Heart left ventricle (tissue), 16 donors: ENCODE measurements at places on chromosomes 7 and 10.

DNA sequence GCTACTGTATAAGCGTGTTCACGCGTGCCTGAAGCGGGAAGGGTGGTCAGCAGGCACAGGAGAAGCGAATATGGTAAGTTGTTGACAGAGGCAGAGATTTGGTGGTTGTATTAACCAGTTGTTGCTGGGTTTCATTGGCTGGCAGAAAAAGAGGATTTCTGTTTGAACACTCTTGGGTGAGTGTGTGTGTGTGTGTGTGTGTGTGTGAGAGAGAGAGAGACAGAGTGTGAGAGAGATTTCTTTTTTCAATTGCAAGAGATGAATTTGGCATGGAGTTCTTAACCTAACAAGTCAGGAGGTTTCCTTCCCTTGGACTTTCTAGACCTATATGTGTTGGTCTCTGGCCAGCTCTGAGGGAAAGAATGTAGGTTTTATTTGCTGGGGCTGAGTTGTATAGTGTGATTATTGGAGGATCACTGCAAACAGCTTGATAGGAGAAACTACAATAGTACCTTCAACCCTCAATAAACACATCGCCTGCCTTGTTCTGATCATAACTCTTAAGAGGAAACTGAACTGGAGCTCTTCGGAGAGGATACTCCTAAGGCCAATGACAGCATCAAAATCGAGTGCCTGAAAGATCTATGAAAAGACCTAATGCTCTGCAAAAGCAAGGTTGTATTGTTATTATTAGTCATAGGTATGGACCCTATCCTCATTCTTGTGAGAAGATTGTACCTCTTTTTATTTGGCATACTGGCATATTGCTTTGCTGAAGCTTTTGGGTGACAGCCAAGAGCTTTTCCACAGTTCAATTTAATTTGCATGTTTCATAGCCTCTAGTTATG is 1.2 kb downstream of the MCU start:
- DNase-seq, result no peak

GRCh38 chr7:111438369-111439289 is 123.7 kb downstream of the IMMP2L start:
- DNase-seq, result no peak

- DNase-seq, result no peak
These were observed 5.5 kb downstream of the PRKAR2B start for GRCh38 chr7:107049971-107050532.

DNA sequence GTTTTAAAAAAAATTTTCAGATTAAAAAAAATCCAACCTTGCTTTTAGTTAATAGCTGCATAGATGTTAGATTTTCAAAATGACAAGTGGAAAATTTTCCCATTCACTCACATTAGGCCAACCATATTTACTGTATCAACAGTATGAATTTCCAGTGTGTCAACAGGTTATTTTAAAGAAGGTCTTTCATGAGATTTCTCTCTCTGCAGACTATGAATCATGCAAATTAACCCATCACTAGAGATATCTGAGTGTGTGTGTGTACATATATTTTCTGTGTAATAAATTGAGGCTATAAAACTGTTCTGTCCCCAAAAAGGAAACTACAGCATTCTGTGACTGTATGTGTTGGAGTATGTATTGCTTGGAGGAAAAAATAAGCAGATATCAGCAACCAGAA is 305.6 kb downstream of the ARL4A start:
- no peak for DNase-seq

GRCh38 chr7:23494009-23494408 is 23.7 kb upstream of the IGF2BP3 start:
- DNase-seq, result no peak

DNA sequence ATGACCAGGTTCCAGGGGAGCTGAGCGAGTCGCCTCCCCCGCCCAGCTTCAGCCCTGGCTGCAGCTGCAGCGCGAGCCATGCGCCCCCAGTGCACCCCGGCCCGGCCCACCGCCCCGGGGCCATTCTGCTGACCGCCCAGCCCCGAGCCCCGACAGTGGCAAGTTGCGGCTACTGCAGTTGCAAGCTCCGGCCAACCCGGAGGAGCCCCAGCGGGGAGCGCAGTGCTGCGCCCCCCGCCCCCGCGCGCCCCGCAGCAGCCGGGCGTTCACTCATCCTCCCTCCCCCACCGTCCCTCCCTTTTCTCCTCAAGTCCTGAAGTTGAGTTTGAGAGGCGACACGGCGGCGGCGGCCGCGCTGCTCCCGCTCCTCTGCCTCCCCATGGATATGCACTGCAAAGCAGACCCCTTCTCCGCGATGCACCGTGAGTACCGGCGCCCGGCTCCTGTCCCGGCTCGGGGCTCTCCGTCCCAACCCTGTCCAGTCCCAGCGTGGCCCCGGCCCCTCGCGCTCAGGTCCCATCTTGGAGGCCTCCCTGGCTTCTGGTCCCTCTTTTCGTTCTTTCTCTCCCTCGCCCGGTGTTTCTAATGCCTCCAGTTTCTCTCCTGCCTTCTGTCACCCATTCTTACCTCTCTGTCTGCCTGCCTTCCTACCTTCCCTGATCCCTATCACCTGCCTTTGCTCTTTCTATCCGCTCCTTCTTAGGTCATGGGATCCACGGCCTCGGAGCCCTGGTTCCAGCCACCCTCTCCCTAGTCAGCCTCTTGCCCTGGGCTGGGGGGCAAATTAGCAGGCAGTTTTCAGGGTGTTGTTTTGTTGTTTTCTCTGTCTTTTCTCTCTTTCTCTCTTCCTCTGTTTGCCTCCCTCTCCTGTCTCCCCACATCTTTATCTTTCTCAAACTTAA is 751 bp downstream of the PAX2 start:
- no peak for DNase-seq

DNA sequence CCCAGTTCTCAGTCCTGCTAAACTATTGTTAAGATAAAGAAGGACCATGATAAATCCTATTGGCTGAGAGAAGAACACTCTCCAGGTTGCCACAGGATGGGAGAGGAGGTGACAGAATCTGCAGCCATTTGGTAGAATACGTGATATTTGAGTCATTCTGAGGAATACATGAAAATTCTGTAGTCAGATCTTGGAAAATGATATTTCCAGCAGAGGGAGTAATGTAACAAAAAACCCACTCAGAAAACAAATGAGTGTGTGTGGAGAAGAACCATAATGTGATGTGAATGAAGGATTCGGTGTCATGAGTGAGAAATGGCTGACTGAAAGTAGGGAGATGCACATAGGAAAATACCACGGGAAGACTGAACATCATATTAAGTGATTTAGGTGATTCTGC is 128.5 kb upstream of the PFKP start:
- DNase-seq, result no peak
